K562 (cell line): ENCODE measurements at places on chromosomes 3 and 15.
A peak's percentile ranks its signal among the peaks of the same experiment; 100 is the strongest.

- no peaks in the 10 kb centered on the region for H3K27me3 ChIP-seq
- no peaks in the 10 kb centered on the region for H3K4me1 ChIP-seq
- H3K36me3 ChIP-seq = no peaks in the 10 kb centered on the region
These were observed 128.0 kb downstream of the BBX start for GRCh38 chr3:107650788-107651187.

DNA sequence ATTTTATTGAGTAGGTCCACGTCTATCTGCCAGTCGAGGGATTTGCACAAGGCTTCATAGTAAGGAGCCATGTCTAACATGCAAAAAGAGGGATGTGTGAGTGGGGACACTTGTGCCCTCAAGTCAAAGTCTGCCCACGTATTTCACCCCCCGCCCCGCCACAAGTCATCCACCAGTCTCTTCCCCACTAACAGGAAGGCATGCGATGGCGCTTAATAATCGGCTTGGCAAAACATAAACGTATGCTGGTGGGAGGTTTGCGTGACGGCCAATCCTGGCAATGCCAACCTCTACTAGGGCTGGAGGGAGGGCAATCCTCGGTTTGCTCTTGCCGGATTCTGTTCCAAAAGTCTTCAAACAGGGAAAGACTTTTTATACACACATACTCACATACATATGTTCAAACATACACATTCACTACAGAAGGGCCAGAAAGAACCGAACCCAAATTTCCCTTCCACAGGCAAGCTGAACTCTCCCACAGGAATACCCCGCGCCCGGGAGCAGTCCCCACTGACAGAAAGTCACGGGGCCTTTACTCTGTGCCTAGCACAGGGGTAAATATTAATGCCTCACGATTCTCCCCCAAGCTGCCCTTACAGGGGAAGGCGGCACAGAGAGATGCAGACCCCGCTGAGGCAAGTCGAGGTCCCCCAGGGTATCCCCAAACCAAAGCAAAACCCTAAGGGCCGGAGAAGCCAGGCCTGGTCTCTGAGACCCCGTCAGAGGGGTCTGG lies 675 bp downstream of the PSMD6 start:
- peak overlapping the region; percentile 89 for H3K27ac ChIP-seq
- peak overlapping the region; percentile 64 for H3K4me3 ChIP-seq
- no peaks in the 10 kb centered on the region for H3K27me3 ChIP-seq
- no peaks in the 10 kb centered on the region; the same call in 1 of the 3 replicates for H3K4me1 ChIP-seq
- DNase-seq = no peak

GRCh38 chr3:185653949-185654757 lies 68.1 kb downstream of the SENP2 start:
- H3K27me3 ChIP-seq = no peaks in the 10 kb centered on the region
- peaks cover 74% of the 10 kb centered on the region for H3K36me3 ChIP-seq
- DNase-seq = no peak
- H3K27ac ChIP-seq = no peak overlapping the region

DNA sequence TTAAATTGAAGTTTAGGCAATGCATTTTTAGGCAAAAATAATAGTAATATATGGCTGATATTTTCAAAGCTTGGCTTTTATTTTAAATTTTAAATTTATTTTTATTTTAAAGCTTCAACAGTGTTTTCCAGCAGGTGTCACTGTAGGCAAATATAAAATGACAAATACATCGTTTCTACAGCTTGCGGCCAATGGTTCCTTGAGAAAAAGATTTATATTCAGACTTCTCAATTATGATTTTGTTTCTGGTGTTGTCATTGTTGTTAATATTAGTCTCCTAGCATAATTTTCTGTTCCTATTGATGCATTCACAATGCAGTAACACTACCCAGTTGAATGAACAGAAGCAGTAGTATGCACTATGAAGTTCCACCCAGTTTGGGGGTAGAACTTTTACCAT lies 220.7 kb upstream of the DNAJC19 start:
- no peak overlapping the region for H3K27ac ChIP-seq
- H3K4me3 ChIP-seq = no peak overlapping the region
- H3K27me3 ChIP-seq = no peaks in the 10 kb centered on the region

- H3K4me1 ChIP-seq = no peaks in the 10 kb centered on the region
- no peak overlapping the region for H3K27ac ChIP-seq
- peaks cover 5% of the 10 kb centered on the region for H3K27me3 ChIP-seq
- no peaks in the 10 kb centered on the region for H3K36me3 ChIP-seq
These were observed 242.3 kb upstream of the ICE2 start for GRCh38 chr15:60721257-60721626.

- H3K27ac ChIP-seq = no peak overlapping the region
- DNase-seq = no peak
- peaks cover 27% of the 10 kb centered on the region; the same call in 2 of the 3 replicates for H3K36me3 ChIP-seq
- no peaks in the 10 kb centered on the region for H3K27me3 ChIP-seq
- no peak overlapping the region for H3K4me3 ChIP-seq
These were observed 8.1 kb downstream of the ARIH1 start for GRCh38 chr15:72482275-72482674.

GRCh38 chr3:5052247-5052646 lies 69.8 kb upstream of the ARL8B start:
- no peak overlapping the region for H3K27ac ChIP-seq
- no peak overlapping the region for H3K4me3 ChIP-seq
- DNase-seq = no peak
- no peaks in the 10 kb centered on the region for H3K36me3 ChIP-seq
- no peaks in the 10 kb centered on the region for H3K27me3 ChIP-seq
- peaks cover 18% of the 10 kb centered on the region for H3K4me1 ChIP-seq

GRCh38 chr3:138338811-138339210 lies 9.2 kb upstream of the NME9 start:
- H3K27me3 ChIP-seq = no peaks in the 10 kb centered on the region
- H3K27ac ChIP-seq = no peak overlapping the region
- DNase-seq = no peak
- H3K36me3 ChIP-seq = no peaks in the 10 kb centered on the region
- no peak overlapping the region for H3K4me3 ChIP-seq

DNA sequence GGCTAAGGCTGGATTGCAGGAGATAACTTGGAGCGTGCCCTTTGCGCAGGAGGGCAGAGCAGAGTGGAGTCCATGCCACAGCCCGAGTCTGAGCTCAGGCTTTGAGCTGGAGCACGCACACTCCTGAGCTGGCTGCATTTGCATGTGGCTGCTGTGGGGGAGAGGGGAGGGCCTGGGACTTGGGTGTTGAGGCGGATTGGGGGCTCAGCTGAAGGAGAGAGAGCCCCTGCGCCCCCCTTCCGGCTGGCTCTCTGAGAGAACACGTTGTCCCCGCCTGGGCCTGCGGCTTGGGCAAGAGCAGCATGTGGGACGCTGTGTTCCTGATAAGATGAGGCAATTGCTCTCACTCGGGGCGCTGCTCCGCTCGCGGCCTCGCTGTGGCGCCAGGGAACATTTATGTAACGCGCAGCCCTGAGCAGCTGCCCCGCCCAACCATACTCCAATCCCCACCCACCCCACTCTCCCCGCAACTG lies 39.1 kb downstream of the KLF13 start:
- no peaks in the 10 kb centered on the region for H3K27me3 ChIP-seq
- no peak overlapping the region for H3K4me3 ChIP-seq
- peak overlapping the region; percentile 84 for H3K27ac ChIP-seq
- H3K4me1 ChIP-seq = peaks cover 39% of the 10 kb centered on the region

DNA sequence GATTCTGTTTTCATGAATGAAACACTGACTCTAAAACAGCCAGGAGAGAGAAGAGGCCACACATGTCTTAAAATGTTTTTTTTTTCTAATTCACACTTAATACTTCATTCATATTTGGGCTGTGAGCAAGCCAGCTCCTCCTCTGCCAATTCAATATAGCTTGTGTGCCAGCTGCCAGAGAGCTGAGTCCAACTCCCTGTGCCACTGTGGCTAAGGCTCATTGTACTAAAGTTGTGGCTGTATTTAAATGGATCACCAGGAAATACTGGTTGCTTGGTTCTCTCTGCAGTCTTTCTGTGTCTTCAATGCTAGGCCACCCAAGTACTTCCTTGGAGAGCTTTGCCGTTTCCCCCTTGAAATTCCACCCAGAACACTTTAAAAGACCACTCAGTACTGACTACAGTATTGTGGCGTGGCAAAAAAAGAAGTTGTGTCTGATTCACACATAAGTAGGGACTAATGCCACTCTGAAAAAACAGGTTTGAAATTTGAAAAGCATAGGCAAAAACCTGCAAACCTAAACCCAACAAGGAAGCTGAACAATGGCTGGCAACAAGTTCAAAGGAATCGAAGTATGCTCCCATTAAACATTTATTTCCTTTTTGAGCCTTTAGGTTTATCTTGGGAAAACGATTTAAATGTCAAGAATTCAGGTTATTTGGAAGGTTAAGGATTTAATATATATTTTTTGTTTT lies 524.7 kb downstream of the DIPK2A start:
- no peaks in the 10 kb centered on the region for H3K36me3 ChIP-seq
- DNase-seq = no peak
- H3K4me3 ChIP-seq = no peak overlapping the region
- H3K4me1 ChIP-seq = no peaks in the 10 kb centered on the region

DNA sequence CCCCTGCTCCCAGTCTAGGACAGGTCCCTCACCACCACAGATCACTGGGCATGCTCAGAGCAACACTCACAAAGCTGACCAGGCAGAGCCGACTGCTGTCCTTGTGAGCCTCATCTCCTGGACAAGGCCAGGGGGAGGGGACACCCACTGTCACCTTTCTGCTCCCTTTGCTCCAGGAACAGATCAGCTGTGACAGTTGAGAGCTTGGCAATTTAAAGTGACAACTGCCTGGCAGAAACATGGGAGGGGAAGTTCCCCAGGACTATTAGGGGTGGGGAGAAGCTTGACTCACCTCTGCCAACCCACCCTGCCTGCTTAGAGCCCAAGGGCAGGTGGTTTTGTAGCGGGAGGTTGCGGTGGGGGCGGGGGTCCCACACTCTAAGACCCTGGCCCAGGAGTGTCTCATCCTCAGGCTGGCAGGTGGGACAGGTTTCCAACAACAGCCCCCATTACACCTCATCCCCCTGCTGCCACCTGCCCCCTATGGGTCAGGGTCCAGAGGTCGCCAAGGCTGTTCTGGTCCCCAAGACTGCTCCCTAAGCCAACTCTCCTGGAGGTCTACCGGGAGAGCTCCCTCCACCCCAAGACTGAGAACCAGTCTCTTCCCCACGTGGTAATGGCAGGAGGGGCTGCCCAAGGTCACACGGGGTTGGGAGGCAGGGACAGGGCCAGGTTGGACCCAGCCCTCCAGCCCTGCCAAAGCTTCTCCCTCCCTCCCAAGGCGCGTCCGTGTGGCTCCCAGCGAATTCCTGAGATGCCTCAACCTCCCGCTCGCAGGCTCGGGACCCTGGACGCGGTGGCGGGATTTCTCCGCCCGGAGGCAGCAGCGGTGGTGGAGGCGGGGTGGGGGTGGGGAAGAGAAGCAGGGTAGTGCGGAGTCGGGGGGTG lies 80.4 kb downstream of the IQSEC1 start:
- H3K36me3 ChIP-seq = no peaks in the 10 kb centered on the region
- peak overlapping the region; percentile 82; the same call in 1 of the 3 replicates for H3K27ac ChIP-seq
- peak overlapping the region; percentile 73 for H3K4me3 ChIP-seq
- DNase-seq = peak; percentile 68
- no peaks in the 10 kb centered on the region for H3K27me3 ChIP-seq

- H3K27me3 ChIP-seq = no peaks in the 10 kb centered on the region
- H3K27ac ChIP-seq = no peak overlapping the region
- H3K36me3 ChIP-seq = no peaks in the 10 kb centered on the region
These were observed 280.6 kb downstream of the LPP start for GRCh38 chr3:188434594-188434993.

GRCh38 chr15:101071651-101072050 lies 152.5 kb downstream of the LRRK1 start:
- H3K27me3 ChIP-seq = peaks cover 47% of the 10 kb centered on the region
- no peak overlapping the region for H3K4me3 ChIP-seq
- H3K4me1 ChIP-seq = no peaks in the 10 kb centered on the region
- no peaks in the 10 kb centered on the region for H3K36me3 ChIP-seq

- H3K4me3 ChIP-seq = no peak overlapping the region
- no peaks in the 10 kb centered on the region for H3K27me3 ChIP-seq
- no peak for DNase-seq
- H3K36me3 ChIP-seq = peaks cover 32% of the 10 kb centered on the region; the same call in 2 of the 3 replicates
These were observed 27.7 kb downstream of the BLM start for GRCh38 chr15:90744759-90745402.

DNA sequence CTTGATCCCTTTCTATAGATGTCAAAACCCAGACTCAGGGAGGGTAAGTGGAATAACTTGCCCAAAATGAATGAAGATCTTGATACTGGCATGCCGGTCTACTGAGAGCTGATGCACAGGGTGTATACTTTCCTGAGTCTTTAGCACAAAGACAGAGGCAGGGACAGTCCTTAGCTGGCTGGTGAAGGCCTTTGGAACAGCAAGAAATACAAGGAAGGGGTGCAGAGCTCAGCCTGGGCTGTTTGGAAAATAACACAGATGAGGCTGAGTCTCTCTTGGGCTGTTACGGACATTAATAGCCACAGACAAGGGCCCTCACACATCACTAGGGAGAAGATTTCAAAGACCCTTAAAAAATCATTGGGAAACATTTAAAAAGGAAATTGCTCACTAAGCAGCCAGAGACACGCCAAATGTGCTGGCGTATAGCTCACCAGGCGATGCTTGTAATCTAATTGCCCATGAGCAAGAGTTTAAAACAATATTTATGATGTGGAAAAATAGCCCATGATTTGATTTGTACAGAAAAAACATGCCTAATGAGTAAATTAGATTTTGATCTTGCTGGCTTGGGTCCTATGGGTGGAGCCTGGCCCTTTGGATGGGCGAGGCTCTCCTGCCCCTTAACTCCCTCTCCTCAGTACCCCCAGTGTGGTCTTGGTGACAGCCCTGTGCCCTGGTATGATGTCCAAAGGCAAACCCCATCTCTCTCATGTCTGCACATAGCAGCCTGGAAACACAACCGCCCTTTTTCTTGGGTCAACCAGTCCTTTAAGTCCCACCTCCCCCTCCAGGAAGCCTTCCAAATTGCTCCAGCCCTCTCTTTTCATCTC lies 81.8 kb upstream of the MRPS22 start:
- H3K4me3 ChIP-seq = no peak overlapping the region
- H3K4me1 ChIP-seq = peaks cover 5% of the 10 kb centered on the region; the same call in 1 of the 3 replicates
- no peaks in the 10 kb centered on the region for H3K27me3 ChIP-seq
- H3K27ac ChIP-seq = no peak overlapping the region
- DNase-seq = no peak
- H3K36me3 ChIP-seq = no peaks in the 10 kb centered on the region

GRCh38 chr3:126995926-126996512 lies 13.1 kb downstream of the PLXNA1 start:
- DNase-seq = no peak
- H3K27me3 ChIP-seq = no peaks in the 10 kb centered on the region
- H3K36me3 ChIP-seq = peaks cover 32% of the 10 kb centered on the region; the same call in 1 of the 3 replicates
- H3K4me3 ChIP-seq = no peak overlapping the region
- H3K27ac ChIP-seq = no peak overlapping the region

DNA sequence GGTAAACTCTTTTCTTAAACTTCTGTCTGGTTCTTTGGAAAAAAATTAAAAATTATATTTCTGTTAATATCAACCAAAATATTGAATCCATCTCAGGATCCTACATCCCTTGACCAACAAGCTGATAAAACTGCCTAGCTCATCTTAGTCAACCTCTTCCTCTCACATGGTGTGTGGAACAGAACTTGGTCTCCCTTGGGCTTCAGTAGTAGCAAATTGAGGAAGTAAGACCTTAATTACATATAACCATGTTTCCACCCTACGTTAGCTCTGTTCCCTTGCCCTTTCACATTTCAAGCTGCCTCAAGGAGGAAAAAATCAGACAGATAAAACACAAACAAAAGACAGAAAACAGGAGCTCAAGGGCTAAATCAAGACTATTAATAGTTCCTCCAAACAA lies 116.4 kb downstream of the GREM1 start:
- H3K4me3 ChIP-seq = no peak overlapping the region
- no peaks in the 10 kb centered on the region for H3K4me1 ChIP-seq
- H3K27ac ChIP-seq = no peak overlapping the region
- H3K27me3 ChIP-seq = peaks cover 4% of the 10 kb centered on the region; the same call in 1 of the 3 replicates
